ENCODE measurements at places on chromosomes 12 and 14.

- no peak for DNase-seq
Observed at GRCh38 chr12:63958876-63959580, 114.5 kb downstream of the SRGAP1 start.

GRCh38 chr14:96965885-96966595 lies 168.9 kb downstream of the VRK1 start:
- DNase-seq: no peak

- no peak for DNase-seq
Observed at GRCh38 chr14:96987086-96987474, 189.9 kb downstream of the VRK1 start.

GRCh38 chr12:13154831-13155230 lies 41.7 kb upstream of the EMP1 start:
- no peak for DNase-seq

DNA sequence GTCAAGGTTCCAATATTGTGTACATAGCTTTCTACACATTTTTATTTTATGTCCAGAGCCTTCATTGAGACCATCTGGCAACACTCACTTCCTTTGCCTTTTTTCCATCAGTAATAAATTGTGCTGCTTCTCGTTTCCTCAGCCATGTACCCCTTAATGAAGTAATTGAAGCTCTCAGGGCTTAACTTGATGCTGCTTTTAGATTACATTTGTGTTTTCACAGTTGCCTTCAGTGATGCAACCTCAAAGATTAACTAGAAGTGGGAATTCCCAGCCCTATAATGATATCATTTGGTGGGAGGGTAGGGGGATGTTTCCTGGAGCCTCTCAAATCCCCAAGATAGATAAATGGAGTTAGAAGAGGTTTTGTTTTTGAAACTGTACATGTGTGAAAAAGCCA lies 80.2 kb upstream of the KRR1 start:
- no peak for DNase-seq

DNA sequence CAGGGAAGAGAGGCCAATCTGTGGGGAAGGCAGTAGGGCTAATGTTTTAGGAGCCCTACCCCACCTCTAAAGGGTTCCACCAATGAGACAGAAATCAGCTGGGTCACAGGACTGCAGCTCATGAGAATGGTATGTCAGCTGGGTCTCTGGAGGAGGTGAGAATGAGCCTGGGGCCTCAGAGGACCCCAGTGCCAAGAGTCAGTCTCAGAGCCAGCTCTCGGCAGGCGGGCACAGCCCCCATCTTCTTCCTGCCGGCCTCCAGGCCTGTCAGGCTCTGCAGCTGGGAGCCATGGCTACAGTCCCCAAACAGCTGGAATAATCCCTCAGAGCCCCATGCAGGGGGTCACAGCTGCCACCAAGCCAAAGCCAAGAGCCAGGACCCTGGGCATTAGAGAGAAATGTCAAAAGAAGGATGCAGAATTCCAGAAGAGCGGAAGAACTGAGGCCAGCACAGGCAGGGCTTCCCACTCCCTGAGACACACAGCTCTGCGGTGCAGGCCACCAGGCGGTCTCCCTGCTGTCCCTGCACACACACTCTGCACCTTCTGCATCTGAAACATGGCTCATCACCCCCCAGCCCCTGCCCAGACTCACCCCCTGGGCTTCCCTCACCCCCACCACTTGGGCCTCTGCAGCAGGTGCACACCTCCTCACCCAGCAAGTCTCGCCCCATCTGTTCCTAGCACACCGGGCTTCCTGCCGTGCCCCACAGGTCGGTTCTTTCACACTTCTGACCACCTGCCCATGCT lies 26.0 kb downstream of the ITPK1 start:
- no peak for DNase-seq

DNA sequence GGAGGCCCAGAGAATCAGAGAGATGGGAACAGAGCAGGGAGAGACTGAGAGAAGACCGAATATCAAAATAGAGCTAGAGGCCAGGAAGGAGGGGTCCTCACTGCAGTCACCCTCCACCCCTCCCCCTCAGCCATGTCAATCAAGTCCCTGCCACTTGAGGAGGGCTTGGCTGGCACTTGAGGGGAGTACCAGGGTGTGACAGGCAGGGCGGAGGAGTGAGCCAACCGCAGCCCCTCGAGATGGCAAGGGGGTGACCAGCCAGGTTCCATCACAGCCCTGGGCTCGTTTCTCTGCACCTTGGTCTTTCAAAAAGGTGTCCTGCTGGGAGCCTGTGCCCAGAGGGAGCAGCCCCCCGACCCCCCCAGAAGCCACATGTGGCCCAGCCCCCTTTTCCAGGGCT lies 4.2 kb downstream of the AQP5 start:
- no peak for DNase-seq

- no peak for DNase-seq
Observed at GRCh38 chr12:64580681-64581080, 29.6 kb upstream of the RASSF3 start.
